ENCODE measurements at places on chromosomes 11 and 22. TPM values are rescaled to one million over a fixed set of nuclear protein-coding genes. Genes with fewer than 3 reads are reported as not detected.

MS4A4A gene
- 11.0 TPM for total RNA-seq

CEND1 gene
- 23.4 TPM for total RNA-seq

UPB1 gene
- total RNA-seq: 2.2 TPM

SAA2 gene
- total RNA-seq: not detected

UBQLN3 gene
- total RNA-seq: 0.39 TPM

FHIP1B gene
- 14.6 TPM for total RNA-seq

MGAT3 gene
- total RNA-seq: 30.0 TPM

OR4A16 gene
- not detected for total RNA-seq

CCDC73 gene
- not detected for total RNA-seq

Data from spinal cord (tissue), 10 donors.